ENCODE measurements at places on chromosomes 4 and X.

DNA sequence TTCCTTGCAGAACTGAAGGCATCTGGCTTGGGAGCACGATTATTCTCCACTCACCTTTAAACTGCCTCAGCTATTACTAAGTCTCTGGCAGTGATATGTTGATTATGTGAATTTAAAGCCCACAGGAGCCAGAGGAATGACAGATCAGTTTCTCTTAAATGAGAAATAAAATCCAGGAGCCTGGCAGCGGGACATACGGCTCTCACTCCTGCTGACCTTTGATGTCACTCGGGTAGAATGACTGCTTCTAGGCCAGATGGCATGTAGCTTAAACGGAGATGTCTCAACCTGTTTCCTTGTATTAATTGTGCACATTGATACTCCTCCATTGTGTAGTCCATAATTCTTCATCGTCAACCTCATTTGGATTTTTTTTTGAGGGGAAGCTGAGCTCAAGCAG, 4.0 kb upstream of the CBLL2 start:
- DNase-seq, result no peak

DNA sequence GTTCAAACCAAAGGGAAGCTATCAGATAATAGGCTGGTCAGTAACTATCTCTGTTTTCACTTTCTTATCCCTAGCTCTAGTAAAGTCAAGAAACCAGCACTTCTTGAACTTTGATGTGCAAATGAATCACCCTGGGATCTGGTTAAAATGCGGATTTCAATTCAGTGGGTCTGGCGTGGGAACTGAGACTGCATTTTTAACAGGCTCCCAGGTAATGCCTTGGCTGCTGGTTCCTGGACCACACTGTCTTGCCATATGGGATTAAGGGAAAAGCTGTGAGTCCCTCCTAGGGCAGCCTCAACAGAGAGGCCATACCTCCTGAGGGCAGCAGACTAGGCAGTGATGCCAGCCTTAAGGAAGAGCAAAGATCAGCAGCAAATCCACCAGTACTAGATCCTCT, 1.7 kb downstream of the RNF175 start:
- DNase-seq, result no peak

DNA sequence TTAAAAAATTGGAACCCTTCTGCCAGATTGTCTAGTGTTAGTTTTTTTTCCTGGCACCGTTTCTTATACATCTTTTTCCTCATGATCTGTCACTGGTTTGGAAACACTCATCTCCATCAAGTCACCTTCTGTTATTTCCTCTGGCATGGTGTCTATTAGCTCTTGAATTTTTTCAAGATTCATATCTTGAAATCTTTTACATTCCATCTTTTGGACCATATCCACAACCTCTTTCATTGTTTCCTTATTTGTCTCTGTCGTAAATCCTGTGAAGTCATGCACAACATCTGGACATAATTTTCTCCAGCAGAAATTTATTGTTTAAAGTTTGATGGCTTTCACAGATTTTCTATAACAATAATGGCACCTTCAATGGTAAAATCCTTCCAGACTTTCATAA, 10.2 kb upstream of the TMEM185A start:
- no peak for DNase-seq

DNA sequence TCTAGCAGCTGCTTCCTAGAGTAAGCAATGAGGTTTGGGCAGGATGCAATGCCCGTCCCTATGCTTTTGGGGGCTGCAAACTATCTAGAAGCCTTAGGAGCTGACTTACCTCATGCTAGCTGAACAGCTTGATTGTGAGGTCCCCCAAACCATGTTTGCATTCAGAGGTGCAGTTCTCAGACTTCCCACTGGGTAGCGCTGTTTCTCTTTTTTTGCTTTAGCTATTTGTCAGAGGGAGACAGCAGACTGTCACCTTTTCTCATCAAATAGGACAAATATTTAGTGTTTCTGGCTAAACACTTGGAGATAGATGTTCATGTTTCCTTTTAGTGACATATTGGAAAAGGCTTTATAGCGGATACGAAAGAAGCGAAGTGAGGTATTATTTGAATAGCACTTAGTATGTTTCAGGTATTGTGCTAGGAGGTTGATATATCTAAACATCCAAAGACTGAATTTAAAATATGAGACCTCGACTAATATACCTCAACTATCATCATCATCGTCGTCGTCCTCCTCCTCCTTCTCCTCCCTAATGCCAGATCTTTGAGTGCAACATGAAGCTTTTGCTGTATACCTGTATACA, 18.7 kb upstream of the TMEM192 start:
- DNase-seq, result peak; percentile 52

DNA sequence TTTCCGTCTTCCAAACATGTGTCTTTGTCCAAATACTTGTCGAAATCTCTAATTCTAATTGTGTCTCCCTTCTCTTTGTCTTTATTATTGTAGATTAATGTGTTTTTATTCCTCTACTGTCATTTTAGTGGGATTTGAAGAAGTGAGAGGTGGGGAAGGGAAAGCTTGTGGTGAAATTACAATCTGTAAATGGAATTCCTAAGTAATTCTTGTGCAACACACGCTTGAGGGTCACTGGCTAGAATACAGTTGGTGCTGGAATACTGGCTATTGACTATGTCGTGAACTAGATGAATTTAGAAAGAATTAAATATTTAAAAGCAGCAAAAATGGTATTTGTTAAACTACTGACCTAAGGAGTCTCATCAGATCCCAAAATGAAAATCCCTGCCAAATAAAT, 10.7 kb upstream of the FNIP2 start:
- no peak for DNase-seq

- no peak for DNase-seq
Observed at GRCh38 chr4:153809307-153809706, 20.4 kb upstream of the SFRP2 start.

GRCh38 chr4:30755346-30755745, 35.2 kb downstream of the PCDH7 start:
- no peak for DNase-seq

DNA sequence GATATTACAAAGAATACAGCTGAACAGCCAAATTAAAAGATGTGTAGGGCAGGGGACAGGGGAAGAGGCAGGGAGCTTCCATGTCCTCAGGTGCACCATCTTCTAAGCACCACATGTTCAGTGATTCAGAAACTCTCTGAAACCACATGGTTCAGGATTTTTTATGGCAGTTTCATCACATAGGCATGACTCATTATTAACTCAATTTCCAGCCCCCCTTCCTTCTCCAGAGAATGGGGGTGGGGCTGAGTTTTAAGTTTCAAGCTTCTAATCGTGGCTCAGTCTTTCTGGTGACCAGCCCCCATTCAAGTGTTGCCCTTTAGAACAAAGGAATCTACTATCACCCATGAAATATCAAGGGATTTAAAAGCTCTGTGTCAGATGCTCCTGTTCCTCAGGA, 317.8 kb upstream of the GALNT7 start:
- DNase-seq, result no peak

DNA sequence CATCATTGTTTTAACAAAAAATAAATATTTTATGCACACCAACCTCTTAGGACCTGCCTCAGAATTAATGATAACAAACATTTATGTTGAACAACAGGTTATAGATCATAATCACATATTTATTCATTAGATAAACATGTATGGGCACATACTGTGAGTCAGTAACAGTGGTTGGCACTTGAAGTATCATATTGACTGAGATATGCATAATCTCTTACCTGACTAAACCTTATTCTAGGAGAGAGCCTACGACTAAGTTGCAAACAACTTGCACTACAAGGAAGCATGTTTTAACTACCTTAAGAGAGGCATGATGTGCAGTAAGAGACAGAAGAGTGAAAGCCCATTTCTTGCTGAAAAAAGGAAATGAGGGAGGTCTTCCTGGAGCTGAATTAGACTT, 6.5 kb upstream of the DACH2 start:
- no peak for DNase-seq

DNA sequence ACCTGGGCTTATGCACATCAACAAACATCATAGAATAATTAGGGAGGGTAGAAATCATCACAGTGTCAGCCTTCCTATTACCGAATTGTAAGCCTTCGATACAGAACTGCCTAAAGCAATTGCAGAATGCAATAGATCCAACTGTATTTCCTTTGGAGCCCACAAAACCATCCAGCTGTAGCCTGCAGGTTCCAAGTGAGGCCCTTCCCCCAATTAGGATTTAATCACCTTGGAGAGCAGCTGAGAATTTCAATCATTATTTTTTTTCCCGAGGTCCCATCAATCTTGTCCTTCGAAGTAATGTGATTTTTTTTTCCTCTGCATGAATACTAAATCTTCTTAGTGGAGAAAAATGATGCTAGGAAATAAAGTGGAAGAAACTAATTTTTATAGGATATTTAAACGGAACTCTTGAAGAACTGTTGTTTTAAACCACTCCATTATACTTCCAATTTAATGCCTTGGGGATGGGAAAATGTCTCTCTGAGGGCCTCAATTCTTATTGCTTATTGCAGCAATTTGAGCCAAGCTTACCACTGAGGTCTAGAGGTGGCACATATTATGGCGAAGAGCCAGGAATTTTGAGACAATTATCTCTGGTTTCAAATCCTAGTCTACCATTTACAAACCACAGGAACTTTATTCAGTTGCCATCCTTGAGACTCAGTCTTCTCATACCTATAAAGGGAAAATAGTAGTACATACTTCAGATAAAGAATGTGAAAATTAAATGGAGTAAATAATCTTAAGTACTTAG, 953.4 kb upstream of the IGFBP7 start:
- no peak for DNase-seq

DNA sequence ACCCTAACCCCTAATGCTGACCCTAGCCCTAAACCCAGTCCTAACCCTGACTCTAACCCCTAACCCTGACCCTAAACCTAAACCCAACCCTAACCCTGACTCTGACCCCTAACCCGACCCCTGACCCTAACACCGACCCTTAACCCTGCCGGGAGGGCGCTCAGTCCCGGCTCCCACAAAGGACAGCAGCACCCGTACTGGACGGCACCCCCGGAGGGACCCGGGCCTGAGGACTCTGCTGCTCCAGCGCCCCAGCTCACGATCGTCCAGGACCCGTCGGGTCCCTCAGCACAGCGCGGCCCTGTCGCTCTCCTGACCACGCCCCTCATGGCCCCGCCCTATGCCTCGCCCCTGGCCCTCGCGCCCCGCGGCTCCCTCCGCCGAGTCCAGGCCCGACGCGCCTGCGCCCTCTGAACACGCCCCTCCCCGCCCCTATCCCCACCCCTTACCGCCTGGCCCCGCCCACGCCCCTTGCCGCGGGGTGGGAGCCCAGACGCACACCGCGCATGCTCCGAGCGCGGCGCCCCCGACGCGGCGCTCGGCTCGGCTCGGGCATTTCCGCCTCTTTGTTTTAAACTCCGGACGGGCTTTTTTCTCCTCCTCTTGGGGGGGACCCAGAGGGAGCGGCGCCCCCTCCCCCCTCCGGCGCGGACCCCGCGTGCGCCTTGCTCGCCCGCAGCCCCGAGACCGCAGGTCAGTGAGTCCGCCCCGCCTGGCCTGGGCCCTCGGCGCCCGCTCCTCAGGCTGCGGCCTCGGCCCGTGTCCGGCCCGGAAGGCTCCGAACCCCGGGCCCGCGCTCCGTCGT, at the start of gene PCGF3:
Gene PCGF3, plus strand, starts transcription at position 555 of the 805 bp plus-strand sequence. CDS start 27,849 bp downstream, outside the sequence.
- DNase-seq, result peak; percentile 74

DNA sequence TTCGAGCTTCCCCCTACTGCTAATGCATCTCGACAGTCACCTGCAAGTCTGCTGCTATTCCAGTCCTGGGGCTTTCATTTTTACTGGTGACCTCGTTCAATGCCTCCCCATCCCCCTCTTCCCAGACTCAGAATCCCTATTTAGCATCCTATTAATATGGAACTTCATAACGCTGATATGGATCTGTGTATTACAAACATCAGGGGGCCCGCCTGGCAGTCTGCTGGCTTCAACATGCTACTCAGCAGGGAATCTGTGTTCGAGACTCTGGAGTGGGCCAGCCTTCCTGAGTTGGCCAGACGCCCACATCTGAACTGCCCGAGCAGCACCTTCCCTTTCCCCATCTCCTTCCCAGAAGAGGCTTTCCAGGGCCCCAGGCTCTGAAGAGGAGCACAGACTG, 173.9 kb upstream of the PPARGC1A start:
- DNase-seq, result no peak

- DNase-seq, result no peak
Observed at GRCh38 chr4:147453561-147454141, 27.2 kb upstream of the EDNRA start.

DNA sequence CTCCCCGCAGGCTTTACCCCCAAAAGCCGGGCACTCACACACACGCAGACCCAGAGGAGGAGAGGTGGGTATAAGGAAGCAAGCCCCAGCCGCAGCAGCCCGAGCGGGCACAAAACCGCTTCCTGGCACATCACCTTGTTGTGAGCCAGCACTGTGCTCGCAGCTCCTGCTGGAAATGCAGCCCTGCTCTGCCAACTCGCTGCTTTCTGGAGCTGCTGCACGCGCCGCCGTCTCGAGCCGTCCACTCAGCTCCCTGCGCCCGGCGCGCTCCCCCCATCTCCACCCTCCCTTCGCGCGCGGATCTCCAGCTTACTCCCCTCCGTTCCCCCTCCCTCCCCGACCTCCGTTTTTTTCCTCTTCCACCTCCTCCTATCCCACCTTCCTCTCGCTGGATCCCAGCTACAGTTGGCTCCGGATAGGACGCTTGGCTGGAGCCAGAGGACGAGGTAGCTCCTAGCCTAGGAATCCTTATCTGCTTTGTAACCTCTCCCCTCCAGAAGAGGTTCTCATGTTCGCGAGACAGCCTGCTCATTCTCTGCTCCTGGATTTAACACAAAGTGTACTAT, at the start of gene SPOCK3:
Gene SPOCK3, minus strand, starts transcription at position 179 of the 566 bp plus-strand sequence.
- no peak for DNase-seq

DNA sequence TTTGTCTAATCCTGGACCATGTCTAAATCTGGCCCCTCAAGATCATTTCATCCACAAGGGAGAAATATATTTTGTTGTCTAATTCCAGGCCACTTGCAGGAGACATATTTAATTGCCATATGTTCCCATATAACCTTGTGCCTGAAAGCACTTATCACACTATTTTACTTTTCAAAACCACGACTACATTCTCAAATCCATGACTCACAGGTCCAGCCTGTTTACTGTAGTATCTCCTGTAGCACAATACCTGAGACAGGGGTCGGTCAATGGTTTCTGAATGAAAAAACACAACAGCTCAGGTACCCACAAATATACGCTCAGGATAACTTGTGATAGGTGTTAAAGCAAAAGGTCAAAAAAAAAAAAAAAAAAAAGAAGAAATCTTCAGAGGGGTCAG, 60.9 kb downstream of the SEC24D start:
- DNase-seq, result no peak

DNA sequence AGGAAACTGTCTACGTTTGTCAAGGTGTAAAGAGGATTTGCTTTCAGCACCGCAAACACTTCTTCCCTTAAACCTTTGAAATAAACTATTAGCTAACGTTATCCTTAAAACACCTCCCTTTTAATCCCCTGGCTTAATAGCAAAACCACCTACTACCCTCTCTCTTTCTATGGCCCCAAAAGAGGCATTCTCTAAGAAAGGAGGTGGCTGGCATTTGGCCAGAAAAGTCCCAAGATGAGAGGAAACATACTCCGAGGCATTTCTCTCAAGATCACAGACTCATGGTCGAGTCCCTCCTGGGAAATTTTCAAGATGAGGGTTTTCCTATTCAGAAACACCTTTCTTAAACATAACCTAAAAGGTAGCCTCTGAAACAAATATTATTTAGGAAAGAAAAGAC, 60.6 kb upstream of the VCX3B start:
- no peak for DNase-seq

All from AML-193 (cell line).